ENCODE measurements at places on chromosomes 6 and 20.

GRCh38 chr20:13250251-13250650 lies 29.2 kb downstream of the ISM1 start:
- DNase-seq = no peak

- no peak for DNase-seq
Measured at GRCh38 chr6:156852858-156853216, 75.7 kb downstream of the ARID1B start.

DNA sequence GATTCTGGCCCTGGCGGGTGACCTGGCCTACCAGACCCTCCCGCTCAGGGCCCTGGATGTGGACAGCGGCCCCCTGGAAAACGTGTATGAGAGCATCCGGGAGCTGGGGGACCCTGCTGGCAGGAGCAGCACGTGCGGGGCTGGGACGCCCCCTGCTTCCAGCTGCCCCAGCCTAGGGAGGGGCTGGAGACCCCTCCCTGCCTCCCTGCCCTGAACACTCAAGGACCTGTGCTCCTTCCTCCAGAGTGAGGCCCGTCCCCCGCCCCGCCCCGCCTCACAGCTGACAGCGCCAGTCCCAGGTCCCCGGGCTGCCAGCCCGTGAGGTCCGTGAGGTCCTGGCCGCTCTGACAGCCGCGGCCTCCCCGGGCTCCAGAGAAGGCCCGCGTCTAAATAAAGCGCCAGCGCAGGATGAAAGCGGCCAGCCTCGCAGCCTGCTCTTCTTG lies 868 bp upstream of the SLC2A4RG start:
- DNase-seq = peak; percentile 76

DNA sequence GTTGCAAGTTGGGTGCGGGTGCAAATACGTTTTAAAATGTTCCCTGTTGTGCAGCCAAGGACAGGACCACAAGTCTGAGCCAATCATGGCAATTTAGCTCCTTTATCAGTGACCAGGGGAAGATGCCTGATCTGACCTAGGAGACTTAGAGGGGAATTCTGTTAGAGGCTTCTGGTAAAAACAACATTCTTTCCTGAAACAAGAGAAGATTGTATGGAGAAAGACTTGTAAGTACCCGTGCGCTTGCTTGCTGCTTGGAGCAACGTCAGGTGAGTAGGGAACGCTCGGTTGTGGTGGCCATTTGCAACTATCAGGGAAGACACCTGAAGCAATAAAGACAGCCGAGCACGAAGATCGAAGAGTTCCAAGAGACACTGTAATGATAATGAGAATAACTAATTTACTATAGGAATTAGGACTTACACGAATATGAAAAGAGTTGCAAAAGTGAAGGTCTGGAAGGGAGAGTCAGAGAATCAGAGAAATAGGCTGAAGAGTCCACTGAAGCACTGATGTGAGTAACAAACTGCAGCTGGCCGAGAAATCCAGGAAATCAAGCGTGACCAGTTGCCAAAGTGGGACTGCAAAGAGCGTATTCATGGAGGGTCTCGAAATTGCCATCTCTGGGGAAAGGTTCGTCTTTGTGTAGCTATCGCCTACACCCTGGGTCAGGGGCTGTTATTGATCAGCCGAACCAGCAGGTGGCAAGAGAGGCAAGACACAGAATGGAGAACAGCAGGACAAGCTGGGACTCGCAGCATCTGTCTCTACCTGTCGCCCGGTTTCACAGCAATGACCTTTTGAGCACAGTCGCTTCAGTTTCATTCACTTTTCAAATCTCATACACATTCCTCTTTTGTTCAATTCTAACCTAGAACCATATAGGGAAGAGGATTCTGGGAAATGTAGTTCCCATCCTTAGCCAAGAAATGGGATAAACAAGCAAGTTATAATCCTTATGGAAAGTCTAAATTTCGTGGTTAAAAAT lies 26.1 kb downstream of the LOC128125822 start:
- peak; percentile 75 for DNase-seq

- DNase-seq = no peak
Measured at GRCh38 chr6:14447240-14447639, 329.7 kb downstream of the CD83 start.

DNA sequence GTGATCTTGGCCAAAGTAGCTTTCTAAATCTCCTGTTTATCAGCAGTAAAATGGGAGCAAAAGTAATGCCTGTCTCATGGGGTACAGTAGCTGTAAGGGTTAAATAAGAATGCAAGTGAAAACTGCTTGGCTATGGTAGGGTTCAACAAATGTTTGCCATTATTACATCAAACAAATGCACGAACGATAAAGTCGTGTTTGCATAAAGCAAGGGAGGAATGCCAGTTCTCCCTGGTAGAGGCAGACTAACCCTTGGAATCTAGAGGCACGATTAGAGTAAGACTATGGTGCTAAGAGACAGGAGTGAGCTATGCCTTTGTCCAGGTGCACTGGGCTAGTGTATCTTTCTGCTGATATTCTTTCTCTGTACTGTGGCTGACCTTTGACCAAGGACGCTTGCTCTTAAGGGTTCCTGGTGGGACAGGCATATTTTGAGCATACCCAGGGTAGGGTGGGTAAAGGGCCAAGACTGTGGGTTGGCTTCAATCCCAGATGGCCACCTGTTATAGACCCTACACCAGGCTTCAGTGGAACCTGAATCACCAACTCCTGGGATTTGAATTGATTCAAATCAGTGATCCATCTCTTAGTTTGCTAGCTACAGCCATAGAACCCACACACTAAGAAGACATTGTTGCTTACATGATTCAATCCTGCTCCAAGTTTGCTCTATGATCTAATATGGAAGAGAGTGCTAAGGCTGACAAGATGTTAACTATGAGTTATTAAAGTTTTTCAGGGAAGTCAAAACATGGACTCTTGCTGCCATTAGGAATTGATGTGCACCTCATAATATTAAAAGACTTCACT lies 139.9 kb downstream of the CCDC170 start:
- no peak for DNase-seq

GRCh38 chr6:138671351-138671750 lies 102.2 kb upstream of the CCDC28A start:
- DNase-seq = no peak

- DNase-seq = no peak
Measured at GRCh38 chr6:56953597-56954402, 1.1 kb upstream of the BEND6 start.

GRCh38 chr6:119148098-119148824 lies 69.8 kb upstream of the FAM184A start:
- DNase-seq = peak; percentile 51

- no peak for DNase-seq
Measured at GRCh38 chr6:109241199-109241598, 141.1 kb downstream of the CD164 start.

GRCh38 chr20:2688041-2688591 lies 4.5 kb upstream of the EBF4 start:
- DNase-seq = no peak

DNA sequence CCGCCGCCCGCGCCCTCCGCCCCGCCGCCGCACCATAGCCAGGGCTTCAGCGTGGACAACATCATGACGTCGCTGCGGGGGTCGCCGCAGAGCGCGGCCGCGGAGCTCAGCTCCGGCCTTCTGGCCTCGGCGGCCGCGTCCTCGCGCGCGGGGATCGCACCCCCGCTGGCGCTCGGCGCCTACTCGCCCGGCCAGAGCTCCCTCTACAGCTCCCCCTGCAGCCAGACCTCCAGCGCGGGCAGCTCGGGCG lies 1.5 kb downstream of the FOXC1 start:
- no peak for DNase-seq

- no peak for DNase-seq
Measured at GRCh38 chr20:1397710-1398109, 4.9 kb upstream of the FKBP1A start.

- DNase-seq = no peak
Measured at GRCh38 chr20:50518270-50518721, 8.1 kb downstream of the PTPN1 start.

GRCh38 chr20:17228624-17229061 lies 1.8 kb downstream of the PCSK2 start:
- no peak for DNase-seq

- DNase-seq = no peak
Measured at GRCh38 chr6:79665725-79666551, 34.8 kb downstream of the SH3BGRL2 start.

DNA sequence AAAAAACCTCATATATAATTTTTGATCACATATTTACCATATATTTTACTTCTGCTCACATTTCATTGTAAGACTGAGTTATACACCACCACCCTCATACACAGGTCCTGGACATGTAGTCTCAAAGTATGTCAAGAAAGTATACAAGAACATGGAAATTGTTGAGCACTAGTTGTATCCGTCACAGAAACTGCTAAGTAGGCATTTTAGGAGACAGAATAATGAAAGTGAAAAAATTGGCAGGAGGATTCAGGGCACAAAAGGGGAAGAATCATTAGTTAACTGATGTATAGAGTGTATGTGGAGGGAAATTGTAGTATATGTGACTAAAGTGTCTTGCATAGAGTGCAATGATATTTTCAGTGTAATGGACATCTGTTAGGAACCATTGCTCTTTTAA lies 458.8 kb downstream of the TFAP2B start:
- no peak for DNase-seq

DNA sequence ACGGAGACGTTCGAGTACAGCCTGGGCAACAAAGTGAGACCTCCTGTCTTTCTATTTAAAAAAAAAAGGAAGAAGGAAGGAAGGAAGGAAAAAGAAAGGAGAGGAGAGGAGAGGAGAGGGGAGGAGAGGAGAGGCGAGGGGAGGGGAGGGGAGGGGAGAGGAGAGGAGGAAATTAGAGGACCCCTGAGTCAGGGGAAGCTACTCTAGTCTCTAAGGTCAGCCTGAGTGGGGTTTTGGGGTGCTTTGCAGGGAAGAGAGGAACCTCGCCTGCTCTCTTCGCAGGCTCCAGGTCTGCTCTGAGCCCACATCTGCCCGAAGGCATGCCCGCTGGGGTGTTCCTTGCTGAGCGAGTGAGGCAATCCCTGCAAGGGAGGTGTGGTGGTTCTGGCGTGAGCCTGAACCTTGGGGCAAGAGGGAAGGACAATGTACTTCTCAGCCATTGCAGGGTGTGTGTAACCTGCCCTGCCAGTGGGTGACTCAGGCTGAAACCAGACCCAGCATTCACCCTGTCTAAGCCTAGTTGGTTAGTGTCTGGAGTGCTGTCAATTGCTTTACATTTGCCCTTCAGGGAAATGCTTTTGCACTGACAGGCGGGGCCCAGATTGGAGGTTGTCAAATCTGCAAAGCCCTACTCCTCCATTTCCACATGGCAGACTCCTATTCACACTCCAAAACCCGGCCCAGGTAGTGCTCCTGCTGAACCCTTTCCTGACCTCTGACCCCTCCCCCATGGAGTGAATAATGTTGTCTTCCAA lies 15.3 kb upstream of the MMP9 start:
- no peak for DNase-seq

DNA sequence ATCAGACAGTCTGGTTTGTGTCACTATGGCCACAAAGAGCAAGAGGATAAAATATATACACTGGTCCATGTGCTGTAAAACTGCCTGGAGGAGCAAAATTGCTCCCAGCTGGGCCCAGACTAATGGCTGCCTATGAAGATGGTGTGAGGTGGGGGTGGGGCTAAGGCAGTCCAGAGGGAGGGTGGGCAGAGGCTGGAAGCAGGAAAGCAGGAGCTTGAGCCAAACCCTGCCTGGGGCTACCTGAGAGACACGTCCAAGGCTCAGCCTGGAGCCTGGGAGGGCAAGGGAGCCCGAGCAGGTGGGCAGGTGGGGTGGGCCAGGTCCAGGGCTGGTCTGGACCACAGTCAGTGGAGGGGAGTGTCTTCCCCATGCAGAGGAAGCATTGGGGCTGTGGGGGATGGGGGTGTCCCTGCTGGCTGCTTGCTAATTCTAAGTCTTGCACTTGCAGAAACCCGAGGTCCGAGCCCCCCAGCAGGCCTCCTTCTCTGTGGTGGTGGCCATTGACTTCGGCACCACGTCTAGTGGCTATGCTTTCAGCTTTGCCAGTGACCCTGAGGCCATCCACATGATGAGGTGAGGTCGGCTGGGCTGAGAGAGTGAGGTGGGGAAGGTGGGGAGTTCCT lies 9.5 kb downstream of the HSPA12B start:
- DNase-seq = no peak

DNA sequence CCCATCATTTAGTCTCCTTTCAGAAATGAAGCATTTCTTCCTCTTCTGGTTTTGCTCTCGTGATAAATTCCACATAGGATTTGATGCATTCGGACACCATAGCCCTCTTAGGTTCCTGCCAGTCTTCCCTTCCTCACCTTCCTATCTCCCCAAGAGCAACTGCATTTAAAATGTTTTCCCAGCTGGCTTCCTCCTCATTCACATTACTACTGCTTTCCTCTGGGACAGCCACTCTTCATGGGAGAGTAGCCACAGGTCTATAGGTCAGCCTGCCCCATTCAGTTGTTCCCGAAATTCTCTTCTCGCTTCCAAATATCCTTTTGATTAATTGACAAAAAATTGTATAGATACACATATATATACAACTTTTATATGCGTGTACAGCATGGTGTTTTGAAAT lies 214.2 kb upstream of the PDE10A start:
- no peak for DNase-seq

DNA sequence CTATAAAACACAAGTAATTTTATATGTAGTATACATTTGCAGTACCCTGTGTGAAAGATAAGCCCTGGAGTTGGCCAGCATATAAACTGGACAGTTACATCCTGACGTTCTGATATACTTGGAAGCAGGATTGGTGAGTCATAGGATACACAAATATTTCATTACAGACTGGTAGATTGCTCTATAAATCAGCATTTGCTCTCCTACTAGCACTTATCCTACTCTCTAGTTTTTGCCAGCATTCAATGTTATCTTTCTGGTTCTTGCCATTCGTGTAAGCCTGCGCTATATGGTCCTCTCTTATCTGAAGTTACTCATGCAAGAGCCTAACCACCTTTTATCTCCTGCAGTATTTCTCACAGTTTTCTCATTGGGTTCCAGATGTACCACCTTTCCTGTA lies 680.2 kb upstream of the MMS22L start:
- DNase-seq = no peak

GRCh38 chr6:142400495-142400894 lies 98.7 kb downstream of the ADGRG6 start:
- no peak for DNase-seq

DNA sequence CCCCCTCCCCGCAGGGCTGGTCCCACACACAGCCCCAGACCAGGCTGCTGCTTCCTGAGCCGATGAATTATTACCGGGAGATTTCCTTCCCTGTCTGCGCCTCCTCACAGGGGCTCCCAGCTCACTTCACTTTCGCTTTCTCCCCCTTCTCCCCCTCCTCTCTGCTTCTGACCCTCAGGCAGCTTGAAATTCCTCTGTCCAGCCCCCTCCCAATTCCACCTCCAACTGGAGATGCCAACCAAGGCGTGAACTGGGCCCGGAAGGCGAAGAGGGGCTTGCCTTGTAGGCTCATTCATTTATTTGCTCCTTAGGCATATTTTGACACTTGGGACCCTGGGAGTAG lies 1.7 kb upstream of the TCF15 start:
- DNase-seq = no peak

GRCh38 chr20:63102721-63103375 lies 96.1 kb upstream of the BHLHE23 start:
- peak; percentile 50 for DNase-seq

- DNase-seq = no peak
Measured at GRCh38 chr6:142823256-142823902, 121.6 kb downstream of the HIVEP2 start.

DNA sequence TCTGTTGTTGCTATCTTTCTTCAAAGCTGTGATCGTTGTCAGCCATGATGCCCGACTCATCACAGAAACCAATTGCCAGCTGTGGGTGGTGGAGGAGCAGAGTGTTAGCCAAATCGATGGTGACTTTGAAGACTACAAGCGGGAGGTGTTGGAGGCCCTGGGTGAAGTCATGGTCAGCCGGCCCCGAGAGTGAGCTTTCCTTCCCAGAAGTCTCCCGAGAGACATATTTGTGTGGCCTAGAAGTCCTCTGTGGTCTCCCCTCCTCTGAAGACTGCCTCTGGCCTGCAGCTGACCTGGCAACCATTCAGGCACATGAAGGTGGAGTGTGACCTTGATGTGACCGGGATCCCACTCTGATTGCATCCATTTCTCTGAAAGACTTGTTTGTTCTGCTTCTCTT lies 19.3 kb downstream of the ABCF1 start:
- no peak for DNase-seq
